Iris pigment epithelial cell (primary cell): ENCODE measurements at places on chromosomes 2 and 18.
A peak's percentile ranks its signal among the peaks of the same experiment; 100 is the strongest.

DNA sequence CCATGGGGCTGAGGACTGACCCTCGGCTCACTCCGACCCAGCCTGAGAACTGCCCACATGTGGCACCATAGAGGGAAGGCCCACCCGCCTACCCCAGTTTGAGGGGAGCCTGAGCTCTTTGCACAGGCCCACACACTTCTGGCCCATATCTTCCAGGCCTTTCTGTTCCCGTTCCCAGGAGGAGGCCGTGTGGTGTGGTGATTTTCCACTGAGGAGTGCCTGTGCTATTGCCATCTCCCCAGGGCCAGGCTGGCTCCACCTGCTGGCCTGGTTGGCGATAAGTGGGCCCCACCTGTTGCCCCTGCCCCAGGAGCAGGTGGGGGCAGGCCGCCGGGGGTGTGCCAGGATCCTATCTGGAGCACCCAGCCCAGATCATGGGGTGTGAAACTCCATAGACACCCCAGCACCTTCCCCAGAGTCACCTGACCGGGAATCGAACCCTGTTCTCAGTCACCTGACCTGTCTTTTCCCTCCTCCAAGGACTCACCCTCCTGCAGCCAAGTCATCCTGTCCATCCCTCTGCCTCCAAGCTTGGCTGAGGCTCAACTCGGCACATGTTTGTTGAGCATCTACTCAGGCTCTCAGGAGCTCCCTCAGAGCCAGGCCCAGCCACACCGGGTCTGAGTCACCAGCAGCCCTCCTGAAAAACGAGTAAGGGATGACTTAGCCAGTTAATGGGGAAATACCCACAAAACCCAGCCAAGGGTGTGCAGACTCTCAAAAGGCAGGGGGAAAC lies 120.1 kb downstream of the CYP26B1 start:
- DNase-seq: peak; percentile 37

DNA sequence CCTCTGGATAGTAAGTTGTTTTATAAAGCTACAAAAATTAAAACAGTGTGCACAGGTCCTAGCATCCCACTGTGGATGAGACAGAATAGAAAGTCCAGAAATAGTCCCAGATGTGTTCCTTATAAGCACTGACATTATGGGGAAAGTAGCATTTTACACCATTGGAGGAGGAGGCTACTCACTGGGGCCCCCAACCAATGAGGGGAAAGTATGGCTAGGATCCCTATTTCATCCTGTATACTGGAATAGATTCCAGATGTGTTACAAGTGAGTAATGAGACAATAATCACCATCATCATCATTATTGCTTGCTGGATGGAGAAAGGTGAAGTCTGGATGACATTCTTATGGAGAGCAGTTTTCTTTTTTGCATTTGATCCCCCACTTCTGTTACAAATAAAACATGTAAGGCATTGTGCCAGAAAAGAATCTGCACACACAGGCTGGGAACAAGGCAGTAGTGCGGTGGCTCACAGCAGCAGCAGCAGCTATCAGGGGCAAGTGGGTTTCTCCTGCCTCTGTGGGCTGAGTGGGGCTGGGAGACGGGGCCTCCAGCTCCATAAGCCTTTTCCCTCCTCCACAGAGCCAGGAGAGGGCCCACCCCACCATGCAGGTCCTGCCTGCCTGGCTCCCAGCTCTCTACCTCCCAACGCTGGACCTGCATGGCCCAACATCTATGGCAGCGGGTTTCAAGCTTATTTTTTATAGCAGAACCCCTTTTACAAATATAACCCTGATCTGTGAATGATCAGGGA lies 5.0 kb downstream of the ARID5A start:
- DNase-seq: no peak

DNA sequence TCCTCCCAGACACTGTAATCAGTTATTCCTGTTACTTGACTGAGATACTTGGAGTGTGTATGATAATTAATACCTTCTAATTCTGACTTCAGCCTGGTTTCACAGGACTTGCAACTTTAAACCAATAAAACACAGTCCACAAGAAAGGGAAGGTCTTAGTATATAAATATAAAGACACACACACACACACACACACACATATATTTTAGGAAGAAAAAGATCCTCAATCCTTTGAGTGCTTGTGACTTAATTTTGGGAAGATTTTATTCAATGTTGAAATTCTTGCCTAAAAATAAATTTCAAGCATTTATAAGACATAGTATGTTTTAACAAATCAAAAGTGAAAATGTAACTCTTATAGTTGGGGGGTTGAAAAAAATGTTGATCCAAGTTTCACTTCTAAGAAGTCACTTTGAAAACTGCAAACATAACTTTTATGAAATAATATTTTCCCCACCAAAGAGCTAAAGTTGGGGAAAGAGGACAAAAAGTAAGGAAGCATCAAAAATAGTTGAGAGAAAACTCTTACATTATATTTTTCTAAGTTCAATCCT lies 824 bp upstream of the VPS54 start:
- peak; percentile 40 for DNase-seq

DNA sequence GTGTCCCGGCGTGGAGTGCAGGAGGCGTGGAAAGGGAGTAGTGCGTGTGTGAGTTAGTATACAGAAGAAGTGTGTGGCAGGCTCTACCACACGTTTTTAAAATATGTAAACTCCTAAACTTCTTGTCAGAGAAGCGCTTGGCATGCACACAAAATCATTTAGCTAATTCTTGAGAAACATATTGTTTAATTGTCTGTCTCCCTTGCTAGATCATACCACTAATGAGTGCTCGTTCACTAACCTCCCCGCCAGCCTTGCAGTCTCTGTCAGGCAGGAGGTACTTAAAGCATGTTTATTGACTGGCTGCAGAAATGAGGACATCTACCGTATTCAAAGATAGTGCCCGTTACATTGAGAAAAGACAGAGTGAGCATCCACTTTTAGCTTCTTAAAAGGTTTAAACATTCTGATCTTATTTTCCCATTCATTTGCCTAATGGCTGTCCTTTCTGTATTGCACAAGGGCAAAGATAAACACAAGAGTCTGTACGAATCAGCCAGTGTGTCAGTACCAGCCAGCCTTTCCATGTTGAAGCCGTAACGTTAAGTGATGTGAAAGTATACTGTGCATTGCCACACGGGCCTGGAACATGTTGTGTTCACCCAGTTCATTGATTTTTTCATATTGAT lies 41.4 kb downstream of the TRAPPC12 start:
- DNase-seq: peak; percentile 24

GRCh38 chr2:27707462-27708256 lies 44.0 kb downstream of the SLC4A1AP start:
- peak; percentile 43 for DNase-seq

- DNase-seq: no peak
These were observed 39.7 kb upstream of the MAP4K4 start for GRCh38 chr2:101657787-101658186.

DNA sequence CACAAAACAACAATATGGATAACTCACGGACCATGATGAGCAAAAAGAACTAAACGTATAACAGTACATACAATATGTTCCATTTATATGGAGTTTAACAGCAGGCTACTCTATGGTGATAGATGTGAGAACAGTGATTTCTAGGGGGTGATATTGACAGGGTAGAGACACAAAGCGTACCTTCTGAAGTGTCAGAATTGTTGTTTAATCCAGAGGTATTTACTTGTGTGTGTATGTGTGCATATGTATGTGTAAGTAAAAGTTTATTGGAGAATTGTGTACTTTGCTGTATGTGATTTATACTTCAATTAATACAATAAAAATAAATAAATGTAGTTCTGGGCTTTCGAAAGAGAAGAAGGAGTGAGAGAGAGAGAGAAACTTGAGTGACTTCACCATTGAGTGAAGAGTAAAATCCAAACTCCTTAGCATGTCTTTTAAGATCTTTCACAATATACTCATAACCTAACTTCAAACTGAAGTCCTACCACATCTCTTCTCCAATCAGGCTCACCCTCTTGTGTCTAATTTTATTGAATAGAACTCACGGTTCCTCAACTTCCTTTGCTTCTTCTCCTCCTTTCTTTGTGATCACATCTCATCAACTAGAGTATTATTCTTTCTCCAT lies 126.0 kb upstream of the KLF7 start:
- no peak for DNase-seq

DNA sequence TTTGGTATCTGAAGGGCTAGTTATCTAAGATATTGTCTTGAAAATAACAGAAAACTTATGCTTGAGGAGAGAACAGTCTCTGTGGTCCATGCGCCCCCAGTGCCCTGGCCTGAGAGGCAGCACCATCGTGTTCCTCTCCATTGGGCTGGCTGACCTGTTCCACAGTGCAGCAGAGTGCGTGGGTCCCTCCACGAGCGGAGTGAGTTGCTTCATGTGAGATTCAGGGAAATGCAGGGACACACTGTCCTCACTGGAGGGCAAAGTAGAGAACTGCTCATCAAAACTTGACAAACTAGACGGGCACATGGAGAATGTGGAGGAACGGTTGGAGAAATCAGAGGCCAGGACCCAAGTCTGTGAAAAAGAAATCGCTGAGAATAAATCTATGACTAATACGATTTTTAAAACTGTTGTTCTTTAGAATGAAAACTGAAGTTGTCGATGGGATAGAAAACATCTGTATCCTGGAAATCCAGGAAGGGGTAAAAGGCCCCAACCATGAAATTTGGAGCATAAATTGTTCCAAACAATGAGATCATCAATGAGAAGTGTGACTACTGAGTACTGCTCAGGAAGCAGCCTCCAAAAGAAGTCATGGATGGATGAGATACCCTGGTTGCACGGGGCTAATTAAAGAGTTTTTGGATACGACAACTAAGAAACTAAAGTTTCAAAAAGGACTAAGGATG lies 58.1 kb downstream of the REV1 start:
- DNase-seq: no peak

DNA sequence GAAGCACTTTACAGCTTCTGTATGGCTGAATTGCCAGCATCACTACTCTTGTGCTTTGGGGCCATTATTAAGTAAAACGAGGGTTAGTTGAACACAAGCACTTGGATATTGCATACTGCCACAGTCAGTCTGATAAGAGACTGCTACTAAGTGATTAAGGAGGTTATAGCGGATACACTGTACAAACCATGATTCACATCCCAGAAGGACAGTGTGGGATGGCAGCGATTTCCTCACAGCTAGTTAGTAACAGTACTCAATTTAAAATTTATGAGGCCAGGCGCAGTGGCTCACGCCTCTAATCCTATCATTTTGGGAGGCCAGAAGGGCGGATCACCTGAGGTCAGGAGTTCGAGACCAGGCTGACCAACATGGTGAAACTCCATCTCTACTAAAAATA lies 2.6 kb upstream of the BMPR2 start:
- peak; percentile 56 for DNase-seq

DNA sequence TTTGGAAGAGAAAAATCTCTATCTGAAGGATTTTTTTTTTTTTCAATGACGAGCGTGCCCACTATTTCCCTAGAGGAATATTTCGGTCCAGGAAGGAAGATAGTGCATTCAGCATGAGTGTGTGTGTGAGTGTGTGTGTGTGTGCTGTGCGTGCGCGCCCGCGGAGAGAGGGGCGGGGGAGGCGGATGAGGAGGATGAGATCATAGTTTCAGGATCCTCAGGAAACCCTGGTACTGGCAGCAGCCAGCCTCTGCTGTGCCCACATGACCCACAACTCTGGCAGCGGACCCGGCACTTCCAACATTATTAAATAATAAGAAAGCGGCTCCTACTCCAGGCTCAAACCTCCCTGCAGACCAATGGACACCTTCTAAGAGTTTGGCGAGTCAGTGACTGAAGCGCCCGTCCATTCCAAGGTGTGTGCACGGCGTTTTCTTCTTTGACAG lies 217.0 kb upstream of the DTNA start:
- peak; percentile 68 for DNase-seq

DNA sequence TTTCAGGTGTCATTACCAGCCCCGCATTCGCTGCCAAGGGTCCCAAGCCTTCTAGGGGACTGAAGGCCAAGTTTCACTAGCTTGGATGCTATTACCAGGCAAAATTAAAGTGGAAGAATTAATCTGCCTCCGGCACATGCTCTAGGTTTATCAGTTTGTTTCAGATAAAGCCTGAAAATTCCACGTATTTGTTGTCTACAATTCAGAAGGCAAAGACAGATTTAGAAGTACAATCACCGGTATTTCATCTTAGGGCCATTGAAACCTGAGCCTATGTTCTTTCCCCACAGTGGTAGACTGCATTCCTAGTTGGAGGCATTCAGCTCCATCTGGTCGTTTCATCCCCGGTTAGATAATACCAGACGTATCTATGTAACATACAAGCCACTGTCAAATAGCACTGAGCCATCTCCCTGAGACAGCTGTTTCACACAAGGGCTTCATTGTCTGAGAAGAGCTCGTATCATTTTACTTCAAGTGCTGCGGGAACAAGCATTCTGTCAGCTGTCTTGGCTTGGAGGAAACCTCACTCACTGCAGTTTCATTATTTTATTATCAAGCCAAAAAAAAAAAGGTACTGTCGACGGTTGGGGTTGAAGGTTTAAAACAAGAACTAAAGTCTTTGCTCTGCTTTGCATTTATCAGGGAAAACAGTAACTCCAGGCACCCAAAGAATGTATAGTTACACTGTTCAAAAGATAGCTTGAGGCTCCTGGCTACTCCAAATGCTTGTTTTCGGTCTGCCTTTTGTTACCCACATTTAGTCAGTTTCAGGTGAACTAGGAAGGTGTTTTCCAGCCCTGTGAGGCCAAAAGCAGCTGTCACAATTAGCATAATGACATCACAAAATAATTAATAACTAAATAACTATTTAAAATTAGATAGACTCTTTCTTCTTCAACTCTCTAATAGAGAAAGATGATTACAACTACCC lies 76.7 kb downstream of the TGIF1 start:
- DNase-seq: peak; percentile 77

- no peak for DNase-seq
These were observed 73.9 kb downstream of the LRRFIP1 start for GRCh38 chr2:237701033-237701858.

- peak; percentile 47 for DNase-seq
These were observed 55.9 kb downstream of the MOB4 start for GRCh38 chr2:197571627-197572271.

- peak; percentile 78 for DNase-seq
These were observed 95.1 kb downstream of the MYO5B start for GRCh38 chr18:50099725-50100407.

DNA sequence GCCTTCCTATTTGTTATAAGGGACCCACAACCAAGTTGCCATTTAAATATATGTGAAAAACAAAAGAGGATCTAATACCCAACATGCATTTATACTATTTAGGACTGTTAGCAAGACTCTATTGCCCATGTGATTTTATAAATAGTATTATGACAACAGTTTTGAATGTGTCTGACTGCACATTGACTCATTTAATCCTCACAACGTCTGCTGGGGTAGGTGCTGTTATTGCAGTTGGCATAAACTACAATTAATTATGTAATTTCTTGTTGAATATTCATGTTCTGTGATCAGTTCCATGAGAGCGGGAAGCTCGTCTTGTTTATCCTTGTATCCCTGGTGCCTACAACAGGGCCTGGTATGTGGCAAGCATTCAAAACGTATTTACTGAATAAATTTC lies 53.7 kb downstream of the SH2D6 start:
- no peak for DNase-seq

- no peak for DNase-seq
These were observed 174.7 kb downstream of the RTP5 start for GRCh38 chr2:242044313-242044590.
